Hematopoietic multipotent progenitor cell (in vitro differentiated cells): ENCODE measurements at places on chromosomes 2 and 18. TPM values are rescaled to one million over a fixed set of nuclear protein-coding genes. Genes with fewer than 3 reads are reported as not detected.

The VSNL1 gene
- not detected for total RNA-seq

The ALPG gene
- total RNA-seq: under 0.01 TPM

The NT5C1B gene
- not detected for total RNA-seq

The LYPD6B gene
- total RNA-seq: 0.81 TPM
